Fibroblast of lung (primary cell): ENCODE measurements at places on chromosomes 3 and 15.

- DNase-seq, result peak; percentile 31
Measured at GRCh38 chr15:95409626-95410310, 920.7 kb upstream of the NR2F2 start.

GRCh38 chr3:14423963-14424362 is 21.6 kb downstream of the SLC6A6 start:
- DNase-seq, result no peak

DNA sequence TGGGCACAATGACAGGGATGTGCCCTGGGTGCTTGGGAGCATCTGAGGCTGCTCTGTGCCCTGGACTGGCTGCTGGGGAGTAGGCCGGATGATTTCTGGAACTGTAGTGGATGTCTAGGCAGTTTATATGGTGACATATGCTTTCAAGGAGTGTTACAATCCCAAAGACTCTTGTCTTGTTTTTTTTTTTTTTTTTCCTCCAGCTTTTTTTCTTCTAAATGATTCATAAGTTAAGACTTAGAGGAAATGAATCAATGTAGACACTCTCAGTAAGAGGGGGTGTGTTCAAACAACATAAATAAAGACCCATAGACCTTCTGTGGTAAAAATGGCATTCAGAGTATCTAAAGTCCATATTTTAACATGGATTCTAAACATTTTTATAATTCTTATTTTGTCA is 706.1 kb upstream of the GOLIM4 start:
- peak; percentile 56 for DNase-seq

- DNase-seq, result no peak
Measured at GRCh38 chr3:140347151-140347550, 330.7 kb upstream of the TRIM42 start.

GRCh38 chr3:136645915-136646314 is 106.3 kb downstream of the STAG1 start:
- DNase-seq, result no peak

GRCh38 chr15:67064607-67065530 is 533 bp upstream of the SMAD3 start:
- peak; percentile 72 for DNase-seq

DNA sequence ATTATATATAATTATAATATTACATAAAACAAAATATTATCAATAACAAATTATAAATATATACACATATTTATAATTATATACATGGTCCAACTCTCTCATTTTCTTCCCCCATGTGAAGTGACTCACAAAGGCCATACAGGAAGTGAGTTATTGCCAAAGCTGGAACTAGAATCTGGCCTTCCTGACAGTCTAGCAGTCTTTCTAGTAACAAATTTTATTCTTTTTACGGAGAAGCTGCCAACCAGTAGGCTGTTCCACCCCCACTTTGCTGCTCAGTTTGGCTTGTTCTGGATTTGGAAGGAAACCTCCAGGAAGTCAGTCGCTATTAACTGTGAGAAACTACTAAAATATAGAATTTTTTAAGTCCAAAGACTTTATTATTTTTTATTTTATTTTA is 79.6 kb downstream of the DHX36 start:
- DNase-seq, result peak; percentile 64

- peak; percentile 89 for DNase-seq
Measured at GRCh38 chr15:90071220-90071807, 31.0 kb downstream of the IDH2 start.

DNA sequence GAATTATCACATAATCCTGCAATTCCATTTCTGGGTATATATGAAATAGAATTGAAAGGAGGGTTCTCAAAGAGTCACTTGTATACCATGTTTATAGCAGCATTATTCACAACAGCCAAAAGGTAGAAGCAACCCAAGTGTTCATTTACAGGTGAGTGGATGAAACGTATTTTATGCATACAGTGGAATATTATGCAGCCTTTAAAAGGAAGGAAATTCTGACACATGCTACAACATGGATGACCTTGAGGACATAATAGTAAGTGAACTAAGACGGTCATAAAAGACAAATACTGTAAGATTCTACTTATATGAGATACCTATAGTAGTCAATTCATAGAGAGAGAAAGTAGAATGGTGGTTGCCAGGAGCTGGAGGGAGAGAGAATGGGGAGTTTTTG is 110.8 kb upstream of the LIPC start:
- no peak for DNase-seq

DNA sequence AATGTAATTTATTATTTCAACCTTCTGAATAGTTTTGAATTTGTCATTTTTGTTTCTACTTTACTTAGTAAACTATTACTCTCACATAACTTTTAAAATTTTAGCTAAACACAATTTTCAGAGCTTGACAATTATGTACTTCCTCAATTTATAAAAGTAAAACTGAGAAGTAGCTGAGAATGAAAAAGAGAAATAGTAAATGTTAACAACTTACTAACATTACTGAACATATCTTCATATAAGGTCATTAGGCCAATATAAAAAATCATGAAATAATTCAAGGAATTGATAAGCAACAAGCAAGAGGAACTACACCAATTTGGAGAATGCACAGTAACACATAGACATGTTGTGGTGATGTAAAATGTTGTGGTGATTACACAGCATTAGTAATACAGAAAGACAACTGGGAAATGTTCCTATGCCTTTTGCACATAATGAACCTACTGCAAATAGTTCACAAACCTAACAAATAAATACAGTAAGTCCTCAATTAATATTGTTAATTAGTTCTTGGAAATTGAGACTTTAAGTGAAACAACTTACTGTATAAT is 137.9 kb downstream of the CBLB start:
- peak; percentile 29 for DNase-seq

- DNase-seq, result no peak
Measured at GRCh38 chr15:56613811-56614210, 119.5 kb downstream of the ZNF280D start.

GRCh38 chr3:186025161-186025560 is 83.7 kb downstream of the ETV5 start:
- DNase-seq, result peak; percentile 84

- DNase-seq, result no peak
Measured at GRCh38 chr3:133503409-133503808, 70.1 kb upstream of the CDV3 start.

- DNase-seq, result no peak
Measured at GRCh38 chr3:75342425-75342824, 321.7 kb upstream of the FRG2C start.

DNA sequence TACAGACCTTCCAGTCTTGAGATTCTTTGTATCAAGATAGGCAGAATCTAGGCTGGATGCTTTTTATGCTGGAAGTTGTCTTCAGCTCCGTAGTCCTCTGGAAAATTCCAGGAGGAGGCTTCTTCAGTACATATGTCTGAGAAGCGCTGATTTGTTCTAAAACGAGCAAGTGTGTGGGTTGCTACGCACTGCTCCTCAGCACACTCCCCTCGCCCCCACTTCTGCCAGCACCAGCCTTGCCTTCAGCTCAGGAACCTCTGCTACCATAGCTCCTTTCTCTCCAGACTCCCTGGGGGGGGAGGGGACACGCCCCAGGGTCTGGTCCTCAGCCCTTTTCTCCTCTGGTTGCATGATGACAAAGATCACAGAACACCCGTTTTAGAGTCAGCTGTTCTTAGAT is 75.5 kb upstream of the TRA2B start:
- no peak for DNase-seq

DNA sequence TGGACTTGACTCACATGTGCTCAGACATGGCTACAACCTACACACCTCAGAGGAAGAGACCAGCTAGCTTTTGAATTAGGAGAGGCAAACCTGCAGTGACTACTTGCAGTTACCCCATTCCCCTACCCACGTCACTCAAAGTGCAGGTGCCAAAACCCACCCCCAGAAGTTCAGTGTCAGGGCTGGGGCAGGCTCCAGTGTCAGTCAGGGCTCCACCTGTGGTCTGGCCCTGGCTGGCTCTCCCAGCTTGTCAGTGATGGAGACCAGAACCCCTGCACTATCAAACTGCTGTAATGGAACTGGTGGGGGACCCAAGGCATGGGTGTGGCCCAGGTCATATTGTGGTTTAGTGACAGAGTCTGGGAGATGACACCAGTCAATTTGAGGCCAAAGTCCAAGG is 32.6 kb upstream of the SLC41A3 start:
- no peak for DNase-seq

GRCh38 chr3:68135067-68135466 is 480.7 kb upstream of the SUCLG2 start:
- DNase-seq, result no peak
